ENCODE measurements at places on chromosomes 11 and 22.

- DNase-seq: no peak
Measured at GRCh38 chr11:8097926-8098325, 16.9 kb downstream of the TUB start.

DNA sequence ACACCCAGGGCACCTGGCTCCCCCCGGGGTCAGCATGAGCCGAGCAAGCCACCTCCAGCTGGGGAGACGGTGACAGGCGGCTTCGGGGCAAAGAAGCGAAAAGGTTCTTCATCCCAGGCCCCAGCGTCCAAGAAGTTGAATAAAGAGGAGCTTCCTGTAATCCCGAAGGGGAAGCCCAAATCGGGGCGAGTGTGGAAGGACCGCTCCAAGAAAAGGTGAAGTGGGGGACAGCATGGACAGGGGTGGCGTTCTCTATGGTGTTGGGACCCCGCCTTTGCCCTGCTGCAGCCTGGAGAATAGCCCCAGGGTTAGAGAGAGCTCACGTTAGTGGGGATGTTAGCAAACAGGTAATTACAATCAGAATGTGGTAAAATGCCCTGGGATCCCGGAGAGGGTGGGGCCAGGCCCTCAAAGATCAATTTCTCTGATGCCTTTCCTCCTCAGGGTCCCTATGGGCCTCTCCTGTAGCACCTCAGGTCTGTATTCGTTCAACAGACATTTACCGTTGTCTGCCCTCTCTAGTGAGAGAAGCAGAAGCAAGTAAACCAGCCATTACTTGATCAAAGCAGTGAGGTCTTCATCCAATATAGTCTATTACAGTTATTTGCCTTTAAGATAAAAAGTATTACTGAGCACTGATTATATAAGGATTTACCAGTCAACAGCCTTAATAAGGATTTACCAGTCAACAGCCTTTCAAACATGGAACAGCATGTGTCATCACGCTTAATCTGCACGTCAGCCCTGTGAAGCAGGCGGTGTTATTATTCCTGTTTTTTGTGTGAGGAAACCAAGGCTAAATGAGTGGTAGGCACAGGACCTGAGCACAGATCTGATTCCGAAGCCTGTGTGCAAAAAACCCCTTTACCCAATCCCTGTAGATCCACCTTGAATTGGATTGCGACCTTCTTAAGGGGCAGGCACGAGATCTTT lies 1.0 kb downstream of the CCDC86 start:
- no peak for DNase-seq

GRCh38 chr11:59523541-59523940 lies 12.2 kb downstream of the OR4D9 start:
- no peak for DNase-seq

DNA sequence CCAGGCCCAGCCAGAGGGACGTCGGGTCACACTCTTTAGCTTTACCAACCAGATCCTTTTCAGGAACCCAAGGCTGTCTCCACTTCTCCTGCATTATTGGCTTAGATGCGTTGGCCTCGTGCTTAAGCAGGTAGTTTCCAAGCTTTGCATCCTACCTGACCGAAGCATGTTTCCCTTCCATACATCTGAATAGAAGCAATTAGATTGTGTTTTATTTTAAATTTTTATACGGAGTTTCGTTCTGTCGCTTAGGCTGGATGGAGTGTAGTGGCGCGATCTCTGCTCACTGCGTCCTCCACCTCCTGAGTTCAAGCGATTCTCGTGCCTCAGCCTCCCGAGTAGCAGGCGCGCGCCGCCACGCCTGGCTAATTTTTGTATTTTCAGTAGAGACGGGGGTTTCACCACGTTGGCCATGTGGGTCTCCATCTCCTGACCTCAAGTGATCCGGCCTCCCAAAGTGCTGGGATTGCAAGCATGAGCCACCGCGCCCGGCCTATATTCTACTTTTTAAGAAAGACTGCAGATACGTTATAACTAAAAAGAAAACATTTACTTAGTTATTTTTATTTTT lies 677 bp downstream of the DYNC2H1 start:
- no peak for DNase-seq

- DNase-seq: no peak
Measured at GRCh38 chr11:106690923-106691322, 327.4 kb downstream of the GUCY1A2 start.

- no peak for DNase-seq
Measured at GRCh38 chr11:95256321-95256779, 25.3 kb upstream of the SESN3 start.

DNA sequence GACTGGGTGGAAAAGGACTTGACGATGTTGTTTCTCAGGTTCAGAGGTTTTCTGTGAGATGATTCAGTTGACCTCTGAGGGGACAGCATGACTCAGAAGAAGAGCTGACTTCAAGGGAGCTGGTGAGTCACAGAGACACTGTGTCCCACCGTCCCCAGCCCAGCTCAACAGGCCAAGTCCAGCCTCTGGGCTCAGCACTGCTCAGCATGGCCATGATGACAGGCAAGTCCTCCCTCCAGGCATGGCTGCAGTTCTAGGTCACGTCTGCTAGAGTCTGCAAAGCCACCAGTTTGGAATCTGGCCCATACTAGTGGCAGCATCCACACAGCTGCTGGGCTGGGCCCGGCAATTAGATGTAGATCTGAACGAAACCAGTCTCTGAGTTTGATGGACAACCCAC lies 12.9 kb downstream of the TRIM29 start:
- DNase-seq: peak; percentile 34

GRCh38 chr22:42397332-42398249 lies 34.6 kb downstream of the NFAM1 start:
- no peak for DNase-seq

DNA sequence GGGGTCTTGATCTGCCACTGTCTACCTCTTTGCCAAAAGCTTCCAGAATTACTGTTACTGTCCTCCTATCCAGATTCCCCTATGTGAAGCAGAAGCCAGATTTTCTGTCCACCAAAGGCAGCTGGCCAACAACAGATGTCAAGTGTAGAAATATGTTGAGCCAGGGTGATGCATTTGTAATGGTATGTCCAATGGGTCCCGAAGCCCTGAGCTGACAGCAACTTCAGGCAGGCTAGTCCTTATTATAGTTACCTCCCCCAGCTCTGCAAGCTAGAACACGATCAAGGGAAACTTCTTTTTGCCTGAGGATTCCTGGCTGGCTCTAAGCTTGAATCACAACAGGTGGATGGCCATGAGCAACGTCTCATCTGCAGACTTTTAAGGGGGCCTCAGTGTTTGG lies 10.2 kb downstream of the PAMR1 start:
- no peak for DNase-seq

- DNase-seq: no peak
Measured at GRCh38 chr22:39431216-39431801, 25.5 kb upstream of the MGAT3 start.

GRCh38 chr11:110089617-110090282 lies 3.4 kb upstream of the ZC3H12C start:
- no peak for DNase-seq

DNA sequence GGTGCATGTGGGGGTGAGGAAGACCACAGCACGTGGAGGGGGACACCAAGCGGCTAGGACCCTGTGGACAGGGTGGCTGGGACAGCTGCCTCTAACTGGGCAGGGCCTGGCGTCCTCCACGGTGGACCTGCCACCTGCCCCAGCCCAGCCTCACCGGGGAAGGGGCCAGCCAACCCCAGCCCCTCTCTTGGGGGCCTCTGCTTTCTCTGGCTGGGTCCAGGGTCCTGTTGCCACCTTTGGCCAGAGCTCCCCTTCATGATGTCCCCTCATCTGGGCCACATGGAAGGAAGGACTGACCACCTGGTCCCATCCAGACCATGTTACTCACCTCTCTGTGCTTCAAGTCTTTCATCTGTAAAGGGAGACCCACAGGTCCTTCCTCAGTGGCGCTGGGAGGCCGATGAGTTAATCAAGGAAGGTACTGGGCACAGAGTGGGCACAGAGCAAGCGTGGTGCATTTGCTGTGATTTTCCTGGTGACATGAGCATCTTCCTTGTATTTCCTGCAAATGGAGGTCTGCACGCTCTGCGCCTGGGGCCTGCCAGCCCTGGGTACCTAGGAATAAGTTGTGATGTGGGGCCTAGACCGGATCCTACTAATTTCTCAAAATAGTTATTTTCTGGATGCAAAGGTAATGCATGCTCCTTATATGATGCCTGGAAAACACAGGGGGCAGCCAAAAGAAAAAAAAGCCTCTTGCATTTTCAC lies 538.4 kb downstream of the TBC1D22A start:
- DNase-seq: no peak

DNA sequence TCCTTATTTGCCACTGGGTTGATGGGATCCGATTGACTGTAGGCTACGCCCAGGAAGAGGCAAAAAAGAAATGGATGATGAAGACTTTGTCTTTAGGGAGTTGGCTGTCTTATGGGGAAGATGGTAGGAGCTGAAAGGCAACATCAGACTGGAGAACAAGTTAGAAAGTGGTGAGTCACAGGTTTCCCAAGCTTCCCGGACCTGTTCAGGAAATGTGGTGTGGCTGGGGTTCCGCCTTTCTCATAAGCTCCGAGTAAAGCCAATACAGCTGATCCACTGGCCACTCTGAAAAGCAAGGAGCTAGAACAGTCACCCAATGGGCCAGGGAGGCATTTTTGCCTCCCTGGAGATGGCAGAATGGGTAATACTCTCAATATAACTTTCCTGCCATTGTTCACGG lies 194.5 kb downstream of the SNX19 start:
- no peak for DNase-seq

DNA sequence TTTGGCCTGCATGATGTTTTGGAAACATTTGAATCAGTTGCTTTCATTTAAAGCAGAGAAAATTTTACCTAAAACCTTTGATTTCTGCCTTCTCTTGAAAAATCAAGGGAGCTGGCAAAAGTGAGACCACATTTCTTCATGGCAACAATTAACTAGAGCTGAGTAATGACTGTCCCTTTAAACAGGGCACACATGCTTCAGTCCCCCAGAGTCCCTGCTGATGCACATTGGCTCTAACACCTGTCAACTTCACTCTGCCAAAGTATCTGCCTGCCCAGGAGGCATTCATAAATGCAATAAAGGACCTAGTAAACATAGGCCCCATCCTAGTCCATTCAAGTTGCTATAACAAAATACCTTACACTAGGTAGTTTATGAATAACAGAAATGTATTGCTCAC lies 87.1 kb upstream of the LDLRAD3 start:
- DNase-seq: no peak

DNA sequence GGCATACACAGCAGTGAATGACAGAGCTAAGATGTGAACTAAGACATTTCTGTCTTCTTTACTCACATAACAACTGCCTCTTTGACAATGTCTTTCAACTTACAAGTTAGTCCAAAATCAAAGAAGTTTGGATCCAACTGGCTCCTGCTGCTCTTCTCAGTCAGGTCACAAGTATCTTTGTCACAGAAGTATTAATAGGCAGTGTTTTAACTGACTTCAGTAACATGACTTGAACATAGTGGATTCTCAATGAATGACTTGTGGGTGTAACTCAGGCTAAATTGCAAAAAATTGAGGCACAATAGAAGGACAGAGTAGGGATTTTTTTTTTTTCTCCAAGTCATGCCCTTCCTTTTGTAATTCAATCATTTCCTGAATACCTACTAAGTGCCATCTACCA lies 22.6 kb downstream of the DBX1 start:
- DNase-seq: no peak

- DNase-seq: no peak
Measured at GRCh38 chr22:49765091-49765771, 62.4 kb downstream of the BRD1 start.

GRCh38 chr22:35872451-35872850 lies 154.8 kb downstream of the APOL5 start:
- no peak for DNase-seq

DNA sequence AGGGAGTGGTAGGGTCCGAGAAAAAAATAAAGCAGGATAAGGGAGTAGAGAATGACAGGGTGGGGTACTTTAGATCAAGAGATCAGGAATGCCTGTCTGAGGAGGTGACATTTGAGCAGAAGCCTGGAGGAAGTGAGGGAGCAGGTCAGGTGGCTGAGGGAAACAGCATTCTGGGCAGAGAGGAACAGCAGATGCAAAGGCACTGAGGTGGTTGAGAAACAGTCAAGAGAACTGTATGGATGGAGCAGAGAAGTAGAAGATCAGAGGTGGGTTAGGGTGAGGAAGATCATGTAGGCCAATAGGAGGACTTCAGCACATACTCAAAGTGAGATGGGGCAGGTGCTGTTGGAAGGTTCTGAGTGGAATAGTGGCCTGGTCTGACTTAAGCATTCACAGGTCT lies 8.3 kb downstream of the ARHGEF17 start:
- DNase-seq: no peak

DNA sequence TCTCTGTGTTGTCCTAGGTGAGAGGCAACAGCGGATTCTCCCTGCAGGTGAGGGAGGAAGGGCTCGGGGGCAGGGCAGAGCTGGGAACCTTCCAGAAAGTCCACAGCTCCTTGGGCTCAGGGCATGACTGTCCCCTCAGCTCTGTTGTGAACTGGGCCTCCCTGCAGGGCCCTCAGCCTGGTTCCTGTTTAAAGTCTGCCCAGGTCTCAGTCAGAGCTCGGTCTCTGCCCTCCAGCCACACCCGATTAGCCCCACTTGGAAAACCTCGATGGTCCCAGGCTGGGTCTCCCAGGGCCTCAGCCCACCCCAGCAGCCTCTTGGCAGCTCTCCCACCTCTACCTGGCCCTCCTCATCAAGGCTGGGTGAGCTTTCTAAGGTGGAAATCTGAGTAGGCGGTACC lies 65.3 kb upstream of the SLC22A12 start:
- DNase-seq: no peak

- DNase-seq: no peak
Measured at GRCh38 chr11:27361649-27362431, 1.2 kb downstream of the CCDC34 start.

GRCh38 chr11:7196396-7197146 lies 55.1 kb upstream of the SYT9 start:
- no peak for DNase-seq

- no peak for DNase-seq
Measured at GRCh38 chr22:33677536-33677935, 242.7 kb downstream of the LARGE1 start.

DNA sequence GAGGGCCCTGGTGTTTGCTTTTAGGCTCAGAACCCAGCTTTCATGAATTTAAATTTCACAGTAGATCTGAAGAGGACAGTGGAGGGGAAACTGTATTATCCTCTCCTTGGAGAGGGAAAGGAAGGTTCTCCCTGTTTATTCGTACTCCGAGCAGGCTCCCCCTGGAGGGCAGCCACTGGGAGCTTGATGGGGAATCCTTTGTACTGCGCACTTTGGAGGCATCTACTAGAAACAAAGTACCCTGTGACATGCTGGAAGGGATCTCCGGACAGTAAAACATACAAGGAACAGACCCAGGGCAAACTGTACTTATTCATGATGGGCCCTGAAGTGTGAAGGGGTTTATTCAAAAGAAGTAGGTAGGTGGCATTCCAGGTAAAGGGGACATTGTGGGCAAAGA lies 27.2 kb downstream of the NAV2 start:
- no peak for DNase-seq

GRCh38 chr22:45945621-45946106 lies 31.3 kb downstream of the WNT7B start:
- DNase-seq: no peak

DNA sequence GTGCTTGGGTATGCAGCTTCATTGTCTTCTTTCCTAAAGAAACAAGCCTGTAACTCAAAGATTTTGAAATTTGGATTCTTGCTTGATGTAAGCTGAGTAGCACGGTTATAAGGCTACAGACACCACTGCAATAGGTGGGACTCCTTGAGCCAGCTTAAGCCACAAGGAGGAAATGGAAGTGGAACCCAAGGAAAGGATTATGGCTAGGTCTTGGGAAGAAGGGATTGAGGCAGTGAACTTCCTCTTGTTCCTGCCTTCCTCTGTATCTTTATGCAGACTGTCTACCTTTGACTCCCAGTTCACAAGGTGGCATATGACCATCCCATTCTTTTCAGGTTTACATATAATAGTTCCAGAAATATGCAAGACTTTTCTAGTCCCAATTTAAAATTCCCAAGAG lies 72.3 kb downstream of the BDNF start:
- no peak for DNase-seq
